ENCODE measurements at places on chromosomes 6 and 20.

GRCh38 chr6:163620670-163621330 is 206.3 kb downstream of the QKI start:
- DNase-seq, result no peak

GRCh38 chr20:23095499-23095898 is 9.4 kb upstream of the CD93 start:
- DNase-seq, result no peak

DNA sequence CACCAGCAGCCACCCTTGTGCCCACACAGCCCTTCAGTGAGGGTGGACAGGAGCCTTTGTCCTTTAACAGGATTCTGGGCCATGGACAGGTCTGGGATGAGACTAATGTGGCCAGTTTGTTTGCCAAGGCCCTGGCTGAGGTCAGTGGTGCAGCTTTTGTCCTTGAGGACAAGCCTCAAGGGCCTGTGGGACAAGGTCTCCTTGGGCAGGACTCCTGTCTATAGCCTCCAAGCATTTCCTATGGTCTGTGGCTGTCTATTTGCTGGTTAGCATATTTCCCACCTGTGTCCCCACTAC is 44.1 kb downstream of the SUN5 start:
- DNase-seq, result no peak

DNA sequence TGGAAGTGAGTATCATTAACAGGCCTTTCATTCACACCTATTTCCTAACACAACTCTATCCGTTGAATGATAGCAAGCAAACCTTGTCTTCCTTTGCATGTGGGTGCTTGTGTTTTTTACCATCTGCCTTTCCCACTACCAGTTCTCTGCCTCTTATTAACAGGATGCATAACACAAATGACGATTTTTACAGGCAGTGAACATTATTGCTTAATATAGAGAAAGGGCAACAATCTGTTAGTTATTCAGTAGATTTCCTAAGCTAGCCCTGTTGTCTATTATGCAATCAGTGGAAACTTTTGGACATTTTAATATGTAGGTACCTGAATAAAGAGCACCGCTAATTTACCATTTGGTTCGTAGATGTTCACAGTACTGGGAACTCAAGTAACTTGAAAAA is 348.8 kb upstream of the PLCB4 start:
- no peak for DNase-seq

DNA sequence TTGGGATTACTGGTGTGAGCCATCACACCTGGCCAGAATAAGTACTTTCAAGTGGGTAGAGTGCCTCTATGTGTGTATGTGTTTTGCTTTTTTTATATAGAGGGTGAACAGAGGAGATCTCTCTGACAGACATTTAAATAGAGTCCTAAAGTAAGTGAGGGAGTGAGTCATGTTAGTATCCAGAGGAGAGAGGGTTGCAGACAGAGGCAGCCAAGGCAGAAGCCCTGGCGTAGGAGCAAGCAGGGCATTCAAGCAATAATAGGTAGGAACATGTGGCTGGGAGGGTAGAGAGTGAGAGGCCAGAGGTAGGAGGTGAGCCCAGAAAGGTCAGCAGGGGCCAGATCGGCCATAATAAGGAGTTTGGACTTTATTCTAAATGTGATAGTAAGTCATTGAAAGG is 48.9 kb downstream of the PHF20 start:
- DNase-seq, result no peak

DNA sequence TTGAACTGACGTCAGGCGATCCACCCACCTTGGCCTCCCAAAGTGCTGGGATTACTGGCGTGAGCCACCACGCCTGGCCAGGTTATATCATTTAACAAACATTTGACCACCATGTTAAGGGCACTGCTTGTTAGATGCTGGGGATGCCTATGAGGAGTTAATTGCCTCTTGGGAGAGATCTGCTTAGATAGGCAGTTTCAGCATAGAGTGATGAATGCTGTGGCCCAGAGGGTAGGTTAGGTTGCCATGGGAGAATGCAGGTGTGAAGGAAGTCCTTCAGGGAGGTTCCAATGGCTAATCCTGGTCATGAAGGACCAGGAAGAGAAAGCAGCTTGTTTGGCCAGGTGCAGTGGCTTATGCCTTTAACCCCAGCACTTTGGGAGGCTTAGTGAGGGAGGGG is 17.0 kb downstream of the PHF20 start:
- DNase-seq, result no peak

- DNase-seq, result no peak
Measured at GRCh38 chr6:156752666-156753301, 24.4 kb upstream of the ARID1B start.

- no peak for DNase-seq
Measured at GRCh38 chr20:4750381-4750780, 28.7 kb downstream of the PRND start.

DNA sequence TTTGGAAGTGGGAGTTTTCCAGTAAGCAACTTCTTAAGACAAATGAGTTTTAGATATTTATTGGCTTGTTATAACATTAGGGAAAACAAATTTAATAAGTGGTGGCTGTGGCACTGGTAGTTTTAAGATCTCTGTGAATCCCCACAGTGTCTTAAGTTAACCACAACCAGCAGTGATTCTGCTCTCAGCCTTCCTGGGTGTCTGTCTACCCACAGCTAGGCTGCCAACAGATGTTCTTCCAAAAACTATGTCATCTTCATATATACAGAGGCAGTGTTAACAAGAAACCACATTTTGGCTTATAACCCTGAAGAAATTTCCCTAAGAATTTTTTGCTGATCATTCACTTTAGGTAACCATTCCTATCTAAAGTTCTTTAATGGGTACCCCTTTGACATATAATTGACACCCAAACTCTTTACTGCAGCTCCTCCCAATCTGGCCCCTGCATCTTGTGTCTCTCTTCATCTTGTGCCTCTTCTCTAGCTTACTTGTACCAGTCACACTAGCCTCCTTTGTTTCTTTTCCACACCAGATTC is 52.7 kb downstream of the TOP1 start:
- DNase-seq, result no peak

DNA sequence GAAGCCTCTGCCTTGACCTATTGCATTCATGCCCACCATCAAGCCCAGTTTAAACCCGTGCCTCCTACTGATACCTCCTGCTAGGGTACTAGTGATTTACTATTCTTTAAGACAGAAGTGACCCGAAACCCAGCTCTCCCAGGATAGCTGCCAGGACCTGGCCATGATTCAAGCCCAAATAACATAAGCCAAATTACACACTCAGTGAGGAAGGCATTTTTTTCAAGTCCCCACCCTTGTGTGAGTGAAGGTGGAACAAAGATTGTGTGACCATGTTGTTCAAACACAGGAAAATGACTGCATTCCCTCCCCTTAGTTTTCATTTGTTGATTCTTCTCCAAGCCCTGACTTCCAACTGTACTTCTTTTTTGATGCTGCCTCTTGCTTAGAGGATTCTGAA is 3.7 kb upstream of the KAT14 start:
- no peak for DNase-seq

DNA sequence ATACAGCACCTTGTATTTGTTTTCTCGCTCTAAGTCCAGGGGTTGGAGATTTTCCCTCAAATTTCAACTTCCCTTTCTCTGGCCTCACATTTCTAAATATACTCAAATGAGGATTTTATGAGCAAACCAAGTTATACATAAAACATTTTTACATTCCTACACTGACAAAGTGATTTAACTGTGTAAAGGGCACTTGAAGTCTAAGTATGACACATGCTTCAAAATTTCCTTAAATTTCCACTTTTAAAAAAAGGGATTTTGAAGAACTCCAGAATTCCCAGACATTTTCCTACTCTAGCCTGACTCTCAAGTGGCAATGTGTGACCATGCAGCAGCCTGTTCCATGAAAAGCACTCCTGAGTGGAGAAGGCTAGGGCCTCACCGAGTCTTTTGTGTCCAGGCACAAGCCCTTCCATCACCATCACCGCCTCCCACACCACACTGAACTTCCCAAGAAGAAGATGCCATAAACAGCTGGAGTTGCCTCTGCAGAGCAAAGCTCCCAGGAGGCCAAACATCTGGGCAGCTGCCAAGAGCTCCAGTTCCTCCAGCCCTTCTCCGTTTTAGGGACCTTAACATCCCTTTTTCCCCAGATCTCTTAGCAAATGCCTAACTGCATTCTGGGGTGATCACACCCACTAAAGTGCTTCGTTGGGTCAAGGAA is 68.9 kb downstream of the NCR2 start:
- no peak for DNase-seq

DNA sequence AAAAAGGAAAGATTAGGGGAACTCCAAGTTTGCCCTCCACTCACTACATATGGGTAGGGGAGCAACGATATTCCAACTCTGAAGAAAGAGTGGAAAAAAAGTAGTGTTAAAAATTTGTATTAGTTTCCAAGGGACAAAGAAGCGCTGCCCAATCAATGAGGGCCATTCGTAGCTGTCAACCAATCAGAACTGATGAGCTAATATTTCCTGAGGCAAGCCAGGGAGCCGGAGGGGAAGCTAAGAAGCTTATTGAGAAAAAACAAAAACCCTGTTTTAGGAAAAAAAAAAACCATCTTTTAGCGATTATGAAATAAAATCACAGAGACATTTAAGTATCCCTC is 59.5 kb downstream of the TRIM38 start:
- peak; percentile 35 for DNase-seq

- DNase-seq, result no peak
Measured at GRCh38 chr6:36834576-36835341, 4.5 kb downstream of the CPNE5 start.

GRCh38 chr6:36266913-36267644 is 2.8 kb upstream of the PNPLA1 start:
- no peak for DNase-seq

- DNase-seq, result no peak
Measured at GRCh38 chr20:3728876-3729275, 3.6 kb upstream of the HSPA12B start.

GRCh38 chr6:90975741-90976140 is 388.9 kb upstream of the MAP3K7 start:
- DNase-seq, result no peak

DNA sequence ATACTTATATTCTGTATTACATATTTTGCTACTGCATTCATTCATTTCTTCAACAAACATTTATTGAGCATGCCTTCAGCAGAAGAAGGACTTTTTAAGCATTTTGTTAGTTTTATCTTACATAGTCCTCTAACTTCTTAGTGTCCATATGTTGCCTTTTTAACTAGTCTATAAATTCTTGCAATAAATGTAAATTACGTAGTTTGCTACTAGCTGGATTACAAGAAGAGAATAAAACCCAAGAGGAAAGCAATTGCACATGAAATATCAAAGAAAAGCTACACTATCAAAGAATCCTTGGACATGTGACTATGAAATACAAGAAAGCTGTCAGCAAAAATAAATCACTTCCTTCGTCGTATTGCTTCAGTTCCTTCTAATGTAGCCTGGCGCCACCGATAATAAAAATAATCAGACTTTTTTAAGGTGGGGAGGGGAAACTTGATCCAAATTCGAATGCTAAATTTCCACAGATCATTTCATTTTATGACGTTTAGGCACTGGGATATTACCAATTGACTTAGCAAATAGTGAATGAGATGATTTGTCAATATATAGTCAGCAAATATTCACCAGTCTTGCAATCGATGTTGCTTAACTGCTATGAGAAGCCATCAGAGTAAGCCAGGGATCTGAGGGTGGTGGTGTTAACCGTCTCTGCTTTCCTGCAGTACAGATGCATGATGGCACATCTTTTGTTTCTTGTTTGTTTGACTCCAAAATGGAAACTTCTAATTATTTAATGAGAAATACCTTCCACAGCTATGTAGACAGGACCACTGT is 258.7 kb upstream of the EXOC2 start:
- DNase-seq, result no peak

DNA sequence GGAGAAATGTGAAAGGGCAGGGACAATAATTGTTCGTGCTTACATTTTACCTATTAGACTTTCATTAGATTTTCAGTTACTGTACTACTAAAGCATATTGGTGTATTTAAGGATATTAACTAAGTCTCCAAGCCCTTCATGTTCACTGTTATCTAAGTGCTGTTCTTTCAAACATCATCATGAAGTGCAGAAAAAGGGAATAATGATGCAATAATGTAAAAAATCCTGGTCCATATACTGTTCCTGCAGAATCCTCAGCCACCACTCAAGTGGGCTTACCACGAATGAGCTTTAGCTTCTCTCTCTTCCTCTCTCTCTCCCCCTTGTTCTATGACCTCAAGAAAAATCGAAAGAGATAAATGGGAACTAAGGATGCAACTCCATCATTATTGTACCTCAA is 600.7 kb downstream of the UTRN start:
- DNase-seq, result no peak

Measured in T1000 (cell line).